ENCODE measurements at places on chromosomes 7 and 10.
A peak's percentile ranks its signal among the peaks of the same experiment; 100 is the strongest.

DNA sequence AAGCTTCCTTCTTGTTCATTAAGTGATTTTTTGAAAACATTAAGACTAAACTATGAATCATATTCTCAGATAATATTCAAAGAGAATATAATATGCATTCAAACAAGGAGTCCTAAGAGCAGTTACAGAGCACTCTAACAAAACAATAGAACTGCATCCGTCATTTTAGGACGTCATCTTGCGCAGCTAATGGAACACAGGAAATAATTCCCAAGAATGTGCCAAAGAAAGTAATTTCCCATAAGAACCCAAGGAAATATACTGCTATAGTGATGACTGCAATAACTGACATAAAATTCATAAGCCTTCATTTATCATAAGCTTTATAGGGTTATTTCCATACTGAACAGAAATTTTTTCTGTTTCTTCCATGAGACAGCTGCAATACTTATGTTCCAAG lies 28.3 kb upstream of the CASD1 start:
- DNase-seq, result no peak

- no peak for DNase-seq
Measured at GRCh38 chr10:68666280-68666760, 54.7 kb upstream of the CCAR1 start.

GRCh38 chr7:69883399-69883891 lies 285.2 kb downstream of the AUTS2 start:
- DNase-seq, result no peak

GRCh38 chr10:15725603-15726002 lies 5.9 kb upstream of the ITGA8 start:
- no peak for DNase-seq

- DNase-seq, result no peak
Measured at GRCh38 chr10:75195035-75195763, 15.4 kb upstream of the VDAC2 start.

DNA sequence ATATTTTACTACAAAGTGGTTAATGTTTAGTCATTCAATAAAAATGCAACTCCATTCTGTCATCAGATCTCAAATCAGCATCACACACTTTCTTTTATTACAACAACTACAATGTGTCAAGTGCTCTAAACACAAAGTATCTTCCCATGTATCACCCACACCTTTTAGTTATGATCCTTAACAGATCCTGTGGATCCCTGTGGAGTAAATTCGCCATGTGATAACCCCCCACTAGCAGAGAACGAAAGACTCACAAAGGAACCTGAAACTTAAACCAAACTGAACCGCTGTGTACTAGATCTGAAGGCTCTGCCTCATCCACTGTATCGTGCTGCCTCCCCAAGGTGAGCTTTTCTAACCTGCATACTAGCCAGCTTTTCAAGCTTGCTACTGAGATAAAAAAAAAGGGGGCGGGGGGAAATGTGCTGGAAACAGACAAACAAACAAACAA lies 1.7 kb downstream of the DPY19L1 start:
- DNase-seq, result peak; percentile 48

DNA sequence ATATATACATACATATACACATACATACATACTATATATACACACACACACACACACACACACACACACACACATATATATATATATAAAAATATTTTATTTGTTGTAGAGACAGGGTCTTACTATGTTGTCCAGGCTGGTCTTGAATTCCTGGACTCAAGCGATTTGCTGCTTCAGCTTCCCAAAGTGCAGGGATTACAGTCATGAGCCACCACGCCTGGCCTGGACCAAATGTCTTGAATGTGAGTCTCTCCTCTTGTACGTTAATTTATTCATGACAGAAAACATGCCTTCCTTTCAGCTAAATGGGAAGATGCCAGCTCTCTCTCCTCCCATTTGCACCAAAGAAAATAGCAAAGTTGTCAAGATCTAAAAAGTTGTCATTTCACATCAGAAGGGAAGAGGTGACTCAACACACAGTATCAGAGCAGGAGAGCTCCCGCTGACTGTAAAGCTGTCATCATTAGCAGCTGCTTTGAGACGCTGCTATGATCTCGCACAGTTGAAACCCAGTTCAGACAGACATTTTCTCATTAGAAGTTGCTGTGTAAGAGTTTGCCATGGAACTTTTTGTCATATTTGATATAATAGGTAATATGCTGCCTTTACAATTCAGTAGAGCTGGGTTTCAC lies 224.3 kb downstream of the SFMBT2 start:
- no peak for DNase-seq
